ENCODE measurements at places on chromosomes 12 and 14.

- no peak for DNase-seq
These were observed 23.0 kb upstream of the KCNJ8 start for GRCh38 chr12:21797539-21797938.

GRCh38 chr14:59148334-59148900 lies 40.0 kb upstream of the DAAM1 start:
- no peak for DNase-seq

DNA sequence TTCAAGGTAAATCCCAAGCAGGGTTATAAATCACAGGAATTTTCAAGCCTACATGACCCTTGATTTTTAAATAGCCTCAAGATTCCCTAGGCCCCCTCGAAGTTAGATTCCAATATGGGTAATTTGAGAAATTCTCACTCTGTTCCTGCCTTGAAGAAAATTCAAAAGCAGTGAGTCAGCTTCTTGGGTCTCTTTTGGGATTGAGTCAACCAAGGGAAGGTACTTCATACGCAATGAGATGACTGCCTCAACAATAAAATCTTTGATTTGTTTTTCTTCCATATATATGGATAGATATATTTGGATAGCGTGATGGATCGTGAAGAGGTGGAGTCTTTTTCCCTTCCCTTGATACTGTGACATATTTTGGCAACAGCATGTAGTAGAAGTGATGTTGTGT lies 180.4 kb upstream of the ATP2B1 start:
- DNase-seq = no peak

DNA sequence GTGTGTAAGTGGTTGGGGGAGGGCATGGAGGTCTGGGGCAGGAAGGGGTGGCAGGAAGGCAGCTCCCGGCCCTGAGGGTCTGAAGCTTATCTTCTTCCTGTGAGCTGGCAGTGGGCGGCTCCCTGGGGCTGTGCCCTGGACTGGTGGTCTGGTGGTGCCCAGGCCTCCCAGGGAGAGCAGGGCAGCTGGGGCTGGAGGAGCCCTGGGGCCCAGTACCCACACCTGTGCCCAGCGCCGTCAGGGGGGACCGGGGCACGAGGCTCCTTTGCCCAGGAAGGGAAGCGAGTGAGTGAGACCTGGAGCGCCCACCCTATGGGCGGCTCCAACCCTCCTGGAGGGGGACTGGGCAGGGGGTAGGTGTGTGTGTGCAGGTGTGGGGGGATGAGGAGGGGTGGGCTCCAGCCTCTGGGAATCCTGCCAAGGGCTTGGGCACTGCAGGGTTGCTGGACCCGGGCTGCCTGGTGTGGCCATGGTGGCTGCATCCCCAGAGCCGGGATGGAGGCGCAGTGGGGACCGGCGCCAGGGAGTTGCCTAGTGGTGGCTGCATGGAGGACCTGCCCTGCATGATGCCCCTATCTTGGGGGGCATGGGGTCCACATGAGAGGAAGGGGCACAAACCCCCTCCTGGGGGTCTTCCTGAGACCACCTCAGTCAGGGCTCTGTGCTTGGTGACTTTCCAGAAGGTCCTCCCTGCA lies 353.6 kb downstream of the TMEM121 start:
- DNase-seq = no peak

GRCh38 chr14:30227436-30227835 lies 299.8 kb upstream of the PRKD1 start:
- no peak for DNase-seq

DNA sequence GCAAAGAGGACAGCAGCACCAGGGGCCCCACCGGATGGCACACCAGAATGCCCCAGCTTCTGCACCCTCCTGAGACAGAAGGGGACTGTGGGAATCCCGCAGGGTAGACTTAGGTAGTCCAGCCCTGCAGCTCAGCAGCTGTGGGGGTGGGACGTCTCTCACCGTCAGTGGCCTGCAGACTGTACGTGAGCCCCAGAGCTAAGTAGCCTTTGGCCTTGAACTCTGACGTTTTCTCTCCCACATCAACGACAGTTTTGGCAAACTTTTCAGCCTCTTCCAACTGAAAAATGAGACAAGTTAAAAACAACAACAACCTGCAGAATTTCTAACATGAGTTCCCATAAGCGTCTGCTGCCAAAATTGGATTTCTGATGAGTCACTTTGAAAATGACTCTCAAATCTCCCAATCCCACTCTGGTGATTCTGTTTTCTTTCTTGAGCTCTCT lies 161.4 kb downstream of the TTC7B start:
- DNase-seq = no peak

DNA sequence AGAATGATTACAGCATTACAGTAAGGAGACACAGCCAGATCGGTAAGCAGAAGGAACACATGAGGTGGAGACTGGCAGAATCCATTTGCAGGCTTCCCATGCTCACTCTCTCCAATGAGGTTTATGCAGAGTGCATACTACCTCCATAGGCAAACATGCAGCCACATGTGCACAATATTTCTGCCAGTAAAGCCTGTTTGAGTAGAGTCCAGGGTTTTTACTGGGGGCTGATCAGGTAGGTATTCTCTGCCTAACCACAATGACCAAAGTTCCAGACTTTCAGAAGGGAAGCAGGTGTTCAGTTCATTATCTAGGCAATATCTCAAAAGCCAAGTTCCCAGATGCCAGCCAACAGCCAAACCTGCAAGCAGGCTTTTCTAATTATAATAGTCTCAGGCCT lies 31.1 kb downstream of the INTS13 start:
- DNase-seq = no peak

- DNase-seq = no peak
These were observed 39.4 kb downstream of the STAB2 start for GRCh38 chr12:103626498-103626897.

GRCh38 chr14:65976761-65977404 lies 509.3 kb upstream of the CCDC196 start:
- no peak for DNase-seq

GRCh38 chr14:94761997-94762377 lies 7.9 kb downstream of the GSC start:
- DNase-seq = no peak

- no peak for DNase-seq
These were observed 172.3 kb upstream of the TMPO start for GRCh38 chr12:98343002-98343567.

DNA sequence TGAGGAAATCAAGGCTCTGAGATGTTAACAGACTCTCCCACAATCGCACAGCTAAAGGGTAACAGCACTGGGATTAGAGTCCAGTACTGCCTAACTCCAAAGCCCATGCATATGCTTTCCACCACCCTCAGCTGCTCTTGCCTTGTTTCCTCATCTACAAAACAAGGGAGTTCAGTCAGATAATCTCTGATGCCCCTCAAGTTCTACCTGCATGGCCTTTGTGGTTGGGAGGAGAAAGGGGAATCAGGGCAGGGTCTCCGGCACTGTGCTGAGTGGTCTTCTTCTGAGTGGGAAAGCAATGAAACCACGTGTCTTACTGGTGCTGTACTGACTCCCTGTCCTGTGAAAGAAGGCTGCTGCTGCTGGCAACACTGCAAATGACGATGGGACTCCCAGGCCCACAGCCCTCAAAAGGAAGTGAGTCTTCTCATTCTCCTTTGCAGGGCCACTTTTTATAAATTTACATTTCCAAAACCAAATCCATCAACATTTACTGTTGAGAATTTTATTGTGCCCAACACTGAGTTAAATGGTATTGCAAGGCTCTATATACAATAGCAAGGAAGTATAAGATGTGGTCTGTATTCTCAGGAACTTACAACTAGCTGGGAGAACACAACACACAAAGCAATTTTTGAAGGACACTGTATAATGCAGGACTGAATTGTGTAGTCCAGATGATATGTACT lies 19.7 kb upstream of the DUSP16 start:
- DNase-seq = no peak

GRCh38 chr12:76583301-76583700 lies 23.7 kb upstream of the OSBPL8 start:
- no peak for DNase-seq

- no peak for DNase-seq
These were observed 5.8 kb downstream of the AICDA start for GRCh38 chr12:8606890-8607289.

GRCh38 chr12:49796606-49797448 lies 31.4 kb downstream of the NCKAP5L start:
- no peak for DNase-seq

GRCh38 chr12:19223018-19223417 lies 93.5 kb downstream of the PLEKHA5 start:
- DNase-seq = no peak

- no peak for DNase-seq
These were observed 2.5 kb upstream of the ESRRB start for GRCh38 chr14:76373456-76373855.

GRCh38 chr14:60189923-60190840 lies 25.0 kb upstream of the DHRS7 start:
- DNase-seq = no peak

DNA sequence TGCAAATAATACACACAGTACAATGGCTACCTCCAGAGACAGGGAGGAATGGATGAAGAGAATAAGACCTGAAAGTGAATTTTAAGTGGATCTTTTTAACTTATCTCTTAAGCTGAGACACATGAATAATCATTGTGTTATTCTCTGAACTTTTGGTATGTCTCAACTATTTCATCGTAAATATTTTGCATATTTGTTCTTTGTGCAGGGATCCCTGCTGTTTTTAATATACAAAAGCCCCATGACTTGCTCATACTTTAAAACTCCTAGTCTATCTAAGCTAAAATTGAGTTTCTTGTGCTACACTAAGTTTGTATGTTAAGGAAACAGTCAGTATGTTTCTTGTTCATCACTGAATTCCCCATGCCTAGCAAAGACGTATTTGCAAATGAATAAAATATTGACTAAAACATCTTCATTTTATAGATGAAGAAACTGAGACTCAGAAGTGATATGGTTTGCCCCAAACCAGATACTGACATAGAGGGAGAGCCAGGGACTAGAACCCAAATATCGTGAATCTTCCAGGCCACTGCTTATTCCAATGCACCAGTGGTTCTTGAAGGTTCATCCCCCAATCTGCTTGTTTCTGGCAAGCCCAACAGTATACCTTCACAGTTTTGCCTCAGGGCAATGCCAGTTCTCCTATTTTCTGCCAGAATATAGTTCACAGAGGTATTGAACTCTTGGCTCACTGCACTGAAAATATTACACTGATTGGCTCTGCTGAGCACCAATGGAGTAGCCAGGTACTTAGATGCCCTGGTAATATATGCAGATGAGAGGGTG lies 356.9 kb downstream of the MED13L start:
- DNase-seq = no peak

- DNase-seq = no peak
These were observed 10.4 kb downstream of the SAV1 start for GRCh38 chr14:50657753-50658152.

GRCh38 chr12:26340649-26341048 lies 145.3 kb downstream of the SSPN start:
- no peak for DNase-seq

DNA sequence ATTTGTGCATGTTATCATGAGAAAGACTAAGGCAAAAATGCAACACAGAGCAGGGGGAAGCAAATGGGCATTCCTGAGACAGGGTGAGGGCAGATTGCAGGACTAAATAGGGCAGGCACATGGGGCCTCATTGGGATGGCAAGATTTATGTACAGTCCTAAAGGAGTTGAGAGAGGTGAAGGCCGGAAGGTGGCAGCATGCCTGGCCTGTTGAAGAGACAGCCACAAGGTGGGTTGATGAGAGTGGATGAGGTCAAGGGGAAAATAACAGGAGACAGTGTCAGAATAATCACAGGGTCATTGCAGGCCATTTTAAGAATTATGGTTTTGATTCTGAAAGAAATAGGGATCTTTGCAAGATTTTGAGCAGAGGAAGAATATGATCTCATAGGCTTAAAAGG lies 21.0 kb downstream of the PAH start:
- no peak for DNase-seq

GRCh38 chr14:72104011-72104613 lies 171.9 kb downstream of the RGS6 start:
- DNase-seq = peak; percentile 10

- DNase-seq = no peak
These were observed 15.2 kb upstream of the PLEKHG6 start for GRCh38 chr12:6295094-6295811.

DNA sequence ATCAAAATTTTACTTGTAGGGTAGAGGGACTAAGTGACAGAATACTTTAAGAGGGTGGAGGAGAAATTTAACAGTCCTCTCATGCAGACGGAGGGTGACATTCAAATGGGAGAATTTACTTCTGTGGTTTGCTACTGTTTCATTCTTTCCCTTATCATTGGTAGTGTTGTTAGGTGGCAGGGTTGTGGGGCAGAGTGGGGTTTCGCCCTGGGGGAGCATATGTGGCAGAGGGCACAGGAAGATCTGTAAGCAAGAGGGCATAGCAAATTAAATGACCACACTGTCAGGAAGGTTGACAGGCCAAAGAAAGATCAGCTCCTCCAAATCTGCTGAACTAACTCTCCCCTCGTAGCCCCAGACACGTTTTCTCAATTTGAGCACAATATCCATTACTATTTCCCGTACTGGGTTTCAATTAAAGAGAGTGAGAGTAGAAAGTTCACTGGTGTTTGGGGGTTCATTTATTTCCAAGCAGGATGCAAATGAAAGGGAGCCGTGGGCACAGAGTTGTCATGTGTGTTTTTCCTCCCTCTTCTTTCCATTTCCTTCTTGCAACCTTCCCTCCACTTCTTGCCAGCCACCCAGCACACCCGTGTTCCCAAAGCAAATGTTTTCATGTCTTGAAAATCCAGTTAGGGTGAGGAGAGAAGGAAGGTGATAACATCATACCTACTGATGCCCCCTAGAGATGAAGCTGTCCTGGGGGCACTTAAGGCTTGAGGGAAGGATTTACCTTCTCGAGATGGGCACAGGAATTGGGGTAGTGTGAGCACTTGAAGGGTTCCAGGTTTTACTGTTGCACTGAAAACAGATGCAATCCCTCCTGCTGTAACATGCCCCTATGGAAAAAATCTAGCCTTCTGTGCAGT lies 6.5 kb upstream of the TBX3 start:
- no peak for DNase-seq

GRCh38 chr12:132327336-132328171 lies 1.8 kb downstream of the GALNT9 start:
- DNase-seq = no peak

- DNase-seq = no peak
These were observed 36.7 kb upstream of the GPATCH2L start for GRCh38 chr14:76115010-76115422.

- no peak for DNase-seq
These were observed 7.4 kb downstream of the REM2 start for GRCh38 chr14:22890416-22890815.

GRCh38 chr14:96139169-96139568 lies 65.5 kb upstream of the BDKRB2 start:
- no peak for DNase-seq

Data from effector memory CD8-positive, alpha-beta T cell (primary cell).